ENCODE measurements at places on chromosomes 7 and 10.

DNA sequence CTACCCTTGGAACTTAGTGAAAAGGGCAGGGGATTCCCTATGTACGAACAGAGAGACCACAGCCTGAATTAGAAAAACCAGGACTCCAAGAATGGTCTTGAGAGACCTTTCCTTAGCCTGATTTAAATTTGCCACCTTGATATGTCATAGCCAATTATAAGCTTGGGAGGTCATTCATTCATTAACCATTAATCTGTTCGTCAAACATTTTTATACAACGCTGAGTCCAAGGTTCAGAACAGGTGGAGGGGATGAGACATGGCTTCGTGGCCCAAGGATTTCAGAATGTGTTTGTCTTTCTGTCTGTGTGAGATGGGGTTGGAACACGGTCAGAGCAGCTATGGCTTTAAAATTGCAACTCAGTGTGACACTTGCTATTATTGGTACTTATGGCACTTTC is 158.0 kb downstream of the PAXIP1 start:
- DNase-seq, result no peak

- DNase-seq, result no peak
Observed at GRCh38 chr10:125149680-125150047, 10.7 kb downstream of the CTBP2 start.

- DNase-seq, result no peak
Observed at GRCh38 chr10:31906039-31906438, 22.6 kb downstream of the ARHGAP12 start.

- DNase-seq, result no peak
Observed at GRCh38 chr10:12946372-12946771, 55.1 kb downstream of the CCDC3 start.

DNA sequence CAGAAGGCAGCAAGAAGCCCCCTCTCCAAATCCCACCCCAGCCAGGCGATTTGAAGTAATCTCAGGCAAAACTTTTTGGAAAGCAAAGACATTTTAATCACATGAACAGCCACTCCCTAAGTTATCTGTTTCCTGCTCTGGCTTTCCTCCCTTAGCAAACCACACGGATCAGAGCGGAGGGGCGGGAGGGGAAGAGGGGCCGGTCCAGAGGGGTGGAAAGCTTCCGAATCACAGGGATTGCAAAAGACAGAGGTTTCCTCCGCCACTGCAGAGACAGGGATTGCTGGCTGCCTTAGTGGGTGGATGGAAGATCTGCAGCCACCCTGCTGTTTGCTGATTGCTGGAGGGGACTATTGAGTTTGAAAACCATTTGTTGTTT is 41.2 kb downstream of the ZCCHC24 start:
- no peak for DNase-seq

GRCh38 chr7:45684910-45685618 is 110.9 kb downstream of the ADCY1 start:
- DNase-seq, result no peak

- DNase-seq, result no peak
Observed at GRCh38 chr7:130982160-130982638, 248.2 kb upstream of the KLF14 start.

GRCh38 chr7:5679813-5680473 is 101.5 kb downstream of the RNF216 start:
- no peak for DNase-seq

DNA sequence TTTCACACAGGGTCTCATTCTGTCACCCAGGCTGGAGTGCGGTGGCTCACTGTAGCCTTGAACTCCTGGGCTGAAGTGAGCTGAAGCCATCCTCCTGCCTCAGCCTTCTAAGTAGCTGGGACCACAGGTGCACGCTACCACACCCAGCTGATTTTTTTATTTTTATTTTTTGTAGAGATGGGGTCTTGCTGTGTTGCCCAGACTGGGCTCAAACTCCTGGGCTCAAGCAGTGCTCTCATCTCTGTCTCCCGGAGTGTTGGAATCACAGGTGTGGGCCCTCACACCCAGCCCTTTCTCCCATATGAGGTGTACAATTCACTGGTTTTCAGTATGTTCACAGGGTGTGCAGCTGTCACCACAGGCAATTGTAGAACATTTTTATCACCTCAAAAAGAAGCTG is 5.2 kb downstream of the INPP5A start:
- no peak for DNase-seq

GRCh38 chr7:94452239-94452638 is 57.4 kb upstream of the CASD1 start:
- DNase-seq, result no peak

- no peak for DNase-seq
Observed at GRCh38 chr10:94213980-94214379, 148.8 kb downstream of the NOC3L start.

GRCh38 chr10:109698086-109698485 is 225.2 kb downstream of the XPNPEP1 start:
- no peak for DNase-seq

DNA sequence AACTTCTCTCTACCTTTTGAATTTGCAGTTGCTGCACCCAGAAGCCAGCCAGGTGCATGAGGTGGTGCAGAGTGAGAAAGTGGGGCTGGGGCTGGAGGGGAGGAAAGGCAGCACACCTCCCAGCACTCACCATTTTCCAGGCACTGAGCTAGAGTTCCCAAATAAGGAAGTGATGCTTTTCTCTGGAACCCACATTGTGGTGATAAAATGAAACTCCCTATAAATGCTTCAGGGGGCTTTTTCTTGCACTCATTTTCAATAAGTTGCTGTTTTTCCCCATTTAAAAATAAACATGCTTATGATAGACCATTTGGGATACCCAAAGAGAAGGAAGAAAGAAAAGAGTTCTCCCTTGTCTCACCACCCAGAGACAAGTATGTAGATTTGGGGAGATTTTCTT is 42.8 kb upstream of the TNS3 start:
- no peak for DNase-seq

- DNase-seq, result no peak
Observed at GRCh38 chr10:133350283-133350949, 3.2 kb downstream of the PRAP1 start.

GRCh38 chr10:60877777-60878120 is 66.2 kb downstream of the RHOBTB1 start:
- no peak for DNase-seq

DNA sequence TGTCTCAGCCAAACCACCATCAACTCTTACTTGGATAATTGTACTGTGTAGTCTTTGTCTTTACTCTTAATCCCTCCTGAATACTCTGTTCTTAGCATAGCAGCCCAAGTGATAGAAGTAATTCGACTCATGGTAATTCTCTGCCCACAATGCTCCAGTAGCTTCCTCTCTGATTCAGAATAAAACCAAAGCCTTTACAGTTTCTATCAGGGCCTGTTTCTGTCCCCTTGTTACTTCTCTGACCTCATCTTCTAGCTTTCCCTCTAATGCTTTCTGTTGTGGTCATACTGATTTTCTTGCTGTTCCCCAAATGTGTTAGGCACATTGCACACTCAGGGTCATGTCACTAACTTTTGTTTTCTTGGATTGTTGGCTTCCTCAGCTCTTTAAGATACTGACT is 8.0 kb downstream of the ZNF518A start:
- DNase-seq, result no peak

DNA sequence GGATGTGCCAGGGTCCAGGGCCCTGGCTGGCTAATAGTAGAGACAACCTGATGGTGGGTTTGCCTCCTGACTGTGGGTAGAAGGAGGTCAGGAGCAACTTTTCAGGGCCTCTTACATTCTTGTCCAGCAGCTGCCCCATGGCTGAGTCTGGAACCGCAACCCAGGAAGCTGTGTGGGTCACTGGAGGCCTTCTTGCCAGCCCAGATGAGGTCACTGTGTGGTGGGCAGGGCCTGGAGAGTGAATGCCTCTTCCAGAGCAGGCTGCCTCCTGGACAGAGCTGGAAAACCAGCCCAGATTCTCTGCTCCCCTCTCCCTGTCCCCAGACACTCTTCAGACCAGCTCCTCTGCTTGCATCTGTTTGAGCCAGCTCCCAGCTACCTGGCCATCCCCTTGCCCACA is 43.5 kb upstream of the LEP start:
- DNase-seq, result no peak

DNA sequence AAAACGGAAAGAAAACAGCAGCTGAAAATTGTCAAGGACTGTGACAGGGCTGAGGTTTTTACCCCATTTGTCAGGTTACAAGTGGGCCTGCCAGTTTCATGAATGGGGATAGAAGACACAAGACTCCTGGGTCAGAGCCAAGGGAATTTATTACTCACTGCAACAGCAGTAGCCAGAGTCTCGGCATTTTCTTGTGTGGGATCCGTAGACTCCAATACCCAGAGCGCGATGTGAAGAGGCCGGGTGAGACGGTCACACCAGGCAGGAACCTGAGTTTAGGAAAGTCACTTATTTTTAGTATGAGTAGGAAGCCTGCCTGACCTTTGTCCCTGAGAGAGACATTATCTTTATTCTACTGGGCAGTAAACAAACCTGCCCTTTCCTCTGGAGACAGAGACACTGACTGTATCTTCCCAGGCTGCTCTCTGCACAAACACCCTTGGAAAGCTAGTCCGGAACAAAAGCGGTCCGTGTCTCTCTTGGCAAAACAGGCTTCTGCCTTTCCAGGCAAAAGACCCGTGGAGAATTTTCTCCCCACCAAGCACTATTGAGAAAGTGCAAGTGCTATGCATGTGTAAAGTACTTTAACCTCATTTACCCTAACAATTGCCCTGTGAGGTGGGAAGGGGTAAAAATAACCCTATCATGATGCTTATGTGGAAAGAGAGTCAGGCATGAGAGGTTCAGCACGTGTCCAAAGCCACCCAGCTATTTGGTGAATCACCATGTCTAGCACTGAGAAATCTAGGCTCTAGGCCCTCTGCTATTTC is 58.4 kb downstream of the JCAD start:
- no peak for DNase-seq

DNA sequence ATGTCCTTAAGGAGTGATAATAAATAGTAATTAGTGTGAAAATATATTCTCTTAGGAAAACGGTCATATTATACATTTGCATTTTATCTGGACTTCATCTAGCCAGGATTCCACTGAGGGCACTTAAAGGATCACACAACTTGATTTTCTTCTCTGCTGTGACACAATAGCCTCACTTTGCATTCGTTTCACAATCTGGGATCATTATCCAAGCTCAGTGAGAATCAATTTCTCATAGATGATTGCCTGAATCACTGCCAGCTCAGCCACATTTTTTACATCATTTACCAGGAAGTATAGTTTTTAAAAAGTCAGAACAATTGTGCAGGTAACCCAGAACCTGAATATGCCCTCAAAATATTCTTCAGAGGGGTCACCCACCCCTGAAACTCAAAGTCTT is 68.9 kb downstream of the PTPRZ1 start:
- DNase-seq, result no peak

DNA sequence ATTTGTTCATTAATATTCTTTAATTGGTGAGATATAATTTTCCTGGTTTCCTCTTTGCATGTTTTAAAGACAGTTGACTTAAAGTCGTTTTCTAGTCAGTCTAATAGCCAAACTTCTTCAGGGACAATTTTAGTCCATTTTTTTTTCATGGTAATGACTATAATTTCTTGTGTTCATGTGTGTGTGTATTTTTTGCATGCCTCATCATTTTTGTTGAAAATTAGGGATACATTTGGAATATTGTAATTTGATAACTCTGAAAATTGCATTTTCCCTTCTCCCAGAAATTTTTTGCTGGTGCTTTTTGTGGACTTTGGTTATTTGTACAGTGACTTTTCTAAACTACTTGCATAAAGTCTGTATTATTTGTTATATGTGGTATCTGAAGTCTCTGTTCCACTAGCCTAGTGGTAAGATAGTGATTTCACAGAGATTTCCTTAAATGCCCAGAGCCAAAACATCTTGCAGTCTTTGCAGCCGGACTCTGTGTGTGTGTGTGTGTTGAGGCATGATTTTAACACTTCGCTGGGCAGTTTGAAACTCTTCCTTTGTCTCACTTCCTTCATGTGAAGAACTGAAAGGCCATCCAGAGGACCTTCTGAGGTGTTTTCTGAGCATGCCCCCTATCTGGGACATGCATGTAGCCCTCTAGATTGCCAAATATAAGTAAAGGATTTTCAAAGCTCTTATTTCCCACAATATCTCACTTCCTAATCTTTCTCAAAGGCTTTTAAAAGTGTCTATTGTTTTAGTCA is 40.9 kb upstream of the ZNF365 start:
- no peak for DNase-seq

DNA sequence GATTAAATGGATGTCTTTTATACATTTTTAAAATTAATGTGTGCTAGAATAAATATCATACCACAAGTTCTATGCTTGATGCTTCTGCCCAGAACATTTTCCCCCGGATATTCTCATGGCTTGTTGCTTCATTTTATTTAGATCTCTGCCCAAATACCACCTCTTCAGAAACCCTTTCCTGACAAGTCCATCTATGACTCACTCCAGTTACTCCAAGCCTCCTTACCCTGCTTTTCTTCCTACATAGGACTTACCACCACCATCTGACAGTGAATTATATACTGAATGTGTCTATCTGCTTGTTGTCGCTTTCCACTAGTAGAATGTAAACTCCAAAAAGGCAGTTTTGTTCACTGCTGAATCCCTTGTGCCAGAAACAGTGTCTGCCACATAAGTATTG is 19.1 kb upstream of the ERVW-1 start:
- no peak for DNase-seq

- no peak for DNase-seq
Observed at GRCh38 chr10:58993480-58994221, 182.8 kb upstream of the PHYHIPL start.

DNA sequence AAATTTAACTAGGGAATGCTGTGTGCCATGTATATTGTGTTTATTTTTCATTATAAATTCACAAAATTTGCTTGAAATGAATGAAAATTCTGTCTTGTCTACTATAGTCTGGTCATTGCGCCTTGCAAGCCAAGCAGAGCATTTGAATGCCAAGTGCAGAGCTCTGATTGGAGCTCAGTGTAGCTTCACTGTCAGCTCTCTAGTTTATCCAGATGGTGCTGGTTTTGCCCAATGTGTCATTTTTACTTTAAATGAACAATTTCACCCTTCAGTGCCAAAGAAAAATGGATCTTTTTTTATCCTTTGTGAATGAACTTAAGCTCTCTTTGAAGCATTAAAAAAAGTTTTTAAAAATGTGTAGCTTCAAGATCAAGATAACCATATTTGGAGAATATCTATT is 225.6 kb upstream of the CACNA2D1 start:
- no peak for DNase-seq

DNA sequence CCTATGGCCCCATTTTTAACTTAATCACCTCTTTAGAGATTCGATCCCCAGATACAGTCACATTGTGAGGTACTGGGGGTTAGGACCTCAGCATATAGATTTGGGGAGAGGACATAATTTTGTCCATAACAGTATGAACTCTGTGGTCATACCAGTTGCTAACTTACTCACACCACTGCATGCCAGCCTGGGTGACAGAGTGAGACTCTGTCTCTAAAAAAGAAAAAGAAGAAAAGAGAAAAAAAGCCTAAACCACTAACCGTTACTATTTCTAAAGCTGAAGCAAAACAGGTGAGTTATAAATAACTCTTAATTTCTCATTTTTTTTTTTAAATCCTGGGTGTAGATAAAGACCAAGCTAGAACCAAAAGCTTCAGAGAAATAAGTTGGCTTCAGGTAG is 155.1 kb upstream of the AUTS2 start:
- no peak for DNase-seq

DNA sequence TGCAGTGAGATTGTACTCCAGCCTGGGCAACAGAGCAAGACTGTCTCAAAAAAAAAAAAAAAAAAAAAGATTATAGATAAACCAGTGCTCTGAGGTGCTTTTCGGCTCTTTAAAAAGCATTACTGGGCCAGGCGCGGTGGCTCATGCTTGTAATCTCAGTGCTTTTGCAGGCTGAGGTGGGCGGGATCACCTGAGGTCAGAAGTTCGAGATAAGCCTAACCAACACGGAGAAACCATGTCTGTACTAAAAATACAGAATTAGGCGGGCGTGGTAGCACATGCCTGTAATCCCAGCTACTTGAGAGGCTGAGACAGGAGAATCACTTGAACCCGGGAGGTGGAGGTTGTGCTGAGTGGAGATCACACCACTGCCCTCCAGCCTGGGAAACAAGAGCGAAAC is 6.6 kb upstream of the HNRNPF start:
- no peak for DNase-seq

Data from cerebellar nuclear complex (tissue), 1 donor.